H4 (cell line): ENCODE measurements at places on chromosomes 1 and 21. TPM values are rescaled to one million over a fixed set of nuclear protein-coding genes. Genes with fewer than 3 reads are reported as not detected.

The OR6N1 gene
- not detected in 2 replicates for total RNA-seq

The CFAP107 gene
- total RNA-seq, result not detected in 2 replicates

The RHCE gene
- 0.10 TPM in 1 of 2 replicates, not detected in the other for total RNA-seq

GRCh38 chr1:224745924-224746323, 129.8 kb downstream of the CNIH3 start:
- no peak for DNase-seq

DNA sequence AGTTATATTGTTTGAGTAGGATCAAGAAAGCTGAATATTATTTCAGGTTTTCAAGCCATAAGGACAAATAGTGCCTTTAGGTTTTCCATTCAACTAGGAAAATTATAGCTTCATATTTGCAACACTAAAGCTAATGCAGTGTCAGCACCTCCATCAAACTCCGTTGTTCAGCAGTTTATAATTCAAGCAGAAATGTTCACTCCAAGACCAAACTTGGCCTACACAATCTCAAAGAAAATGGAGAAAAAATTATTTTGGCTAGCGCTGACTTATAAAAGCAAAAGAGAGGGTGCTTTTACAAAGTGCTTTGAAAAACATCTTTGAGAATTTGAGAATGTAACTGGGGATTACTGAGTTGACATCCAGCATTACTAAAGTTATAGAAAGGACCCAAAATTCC, 1.4 kb downstream of the SPAG17 start:
- DNase-seq, result no peak

DNA sequence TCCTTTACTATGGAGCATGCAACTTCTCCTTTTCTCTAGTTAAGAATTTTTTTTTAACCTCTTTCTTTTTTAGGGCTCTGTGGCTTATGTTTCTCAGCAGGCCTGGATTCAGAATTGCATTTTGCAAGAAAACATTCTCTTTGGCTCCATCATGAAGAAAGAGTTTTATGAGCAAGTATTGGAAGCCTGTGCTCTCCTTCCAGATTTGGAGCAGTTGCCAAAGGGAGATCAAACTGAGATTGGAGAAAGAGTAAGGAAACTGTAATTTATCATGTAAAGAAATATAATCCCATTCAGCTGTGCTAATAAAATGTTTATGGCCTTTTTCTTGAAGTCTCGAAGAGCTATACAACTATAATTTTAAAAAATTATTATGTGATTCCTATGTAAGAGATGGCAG, 70.1 kb downstream of the HSPA13 start:
- DNase-seq, result no peak
